ENCODE measurements at places on chromosomes 16 and 17.

GRCh38 chr16:9556949-9557665 lies 465.7 kb downstream of the HAPSTR1 start:
- DNase-seq = no peak

- peak; percentile 63 for DNase-seq
Measured at GRCh38 chr16:86975445-86975844, 341.7 kb downstream of the C16orf95 start.

DNA sequence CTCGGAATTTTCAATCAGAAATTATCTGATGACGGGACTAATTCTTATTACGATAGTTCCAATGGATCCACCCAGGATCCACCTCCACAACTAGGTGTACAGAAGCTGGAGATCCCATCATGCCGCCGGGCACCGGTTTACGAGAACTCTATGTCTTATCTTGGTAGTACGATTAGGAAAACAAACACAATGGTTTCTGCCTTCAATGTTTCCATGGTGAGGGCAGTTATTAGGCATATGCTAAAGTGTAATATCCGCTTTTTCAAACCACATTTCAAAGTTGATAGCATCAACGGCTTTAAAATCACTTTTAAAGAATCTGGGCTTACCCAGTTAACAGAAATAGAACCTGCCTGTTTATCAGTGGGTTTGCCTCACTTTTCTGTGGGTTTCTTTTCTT lies 705.7 kb downstream of the MAF start:
- DNase-seq = no peak

DNA sequence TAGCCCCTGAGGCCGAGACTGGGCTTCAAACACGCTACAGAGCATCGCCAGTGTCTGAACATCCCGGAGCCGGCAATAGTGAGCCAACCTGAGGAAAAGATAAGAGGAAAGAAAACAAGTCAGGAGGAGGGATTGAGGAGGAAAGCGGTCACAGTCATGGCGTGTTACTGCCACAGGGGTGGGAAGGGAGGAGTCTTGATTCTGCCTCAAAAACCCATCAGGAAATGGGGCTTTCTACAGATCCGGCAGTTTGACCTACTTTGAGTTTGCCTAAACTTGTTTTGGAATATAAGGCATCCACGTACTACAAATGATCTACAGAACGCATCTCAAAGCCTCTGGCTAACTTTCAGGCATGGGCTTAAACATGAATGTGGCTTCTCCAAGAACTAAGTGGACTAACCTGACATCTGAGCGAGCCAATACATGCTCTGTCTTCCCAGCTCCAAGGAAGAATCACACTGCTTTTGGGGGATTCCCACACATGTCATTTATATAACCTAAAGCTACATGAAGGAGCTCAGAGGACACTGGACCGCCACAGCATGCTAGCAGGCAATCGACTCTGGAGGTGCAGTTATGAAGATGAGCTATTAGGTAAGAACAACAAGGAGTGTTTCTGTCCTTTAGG lies 96.6 kb downstream of the WDR59 start:
- no peak for DNase-seq

GRCh38 chr17:16106161-16106891 lies 106.7 kb downstream of the TTC19 start:
- DNase-seq = peak; percentile 28

- no peak for DNase-seq
Measured at GRCh38 chr16:14362774-14363371, 267.2 kb downstream of the PARN start.

DNA sequence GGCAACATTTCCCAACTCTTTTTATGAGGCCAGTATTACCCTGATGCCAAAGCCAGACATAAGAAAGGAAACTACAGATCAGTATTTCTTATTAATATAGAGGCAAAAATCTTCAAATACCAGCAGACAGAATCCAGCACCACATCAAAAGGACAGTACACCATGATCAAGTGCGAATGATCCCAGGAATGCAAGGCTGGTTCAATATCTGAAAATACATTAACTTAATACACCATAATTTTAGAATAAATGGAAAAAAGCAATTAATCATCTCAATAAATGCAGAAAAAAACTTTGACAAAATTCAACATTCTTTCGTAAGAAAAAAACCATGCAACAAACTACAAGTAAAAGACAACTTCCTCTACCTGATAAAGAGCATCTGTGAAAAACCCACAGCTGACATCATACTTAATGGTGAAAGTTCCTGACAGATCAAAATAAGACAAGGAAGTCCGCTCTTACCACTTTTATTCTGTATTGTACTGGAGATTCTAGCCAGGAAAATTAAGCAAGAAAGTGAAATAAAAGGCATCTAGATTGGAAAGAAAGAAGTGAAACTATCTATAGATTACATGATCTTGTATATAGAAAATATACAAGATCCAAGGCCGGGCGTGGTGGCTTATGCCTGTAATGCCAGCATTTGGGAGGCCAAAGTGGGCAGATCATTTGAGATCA lies 26.4 kb upstream of the MAPK3 start:
- DNase-seq = no peak

- no peak for DNase-seq
Measured at GRCh38 chr16:48169896-48170295, 14.1 kb upstream of the ABCC12 start.

GRCh38 chr16:80337786-80338185 lies 203.0 kb upstream of the DYNLRB2 start:
- no peak for DNase-seq

DNA sequence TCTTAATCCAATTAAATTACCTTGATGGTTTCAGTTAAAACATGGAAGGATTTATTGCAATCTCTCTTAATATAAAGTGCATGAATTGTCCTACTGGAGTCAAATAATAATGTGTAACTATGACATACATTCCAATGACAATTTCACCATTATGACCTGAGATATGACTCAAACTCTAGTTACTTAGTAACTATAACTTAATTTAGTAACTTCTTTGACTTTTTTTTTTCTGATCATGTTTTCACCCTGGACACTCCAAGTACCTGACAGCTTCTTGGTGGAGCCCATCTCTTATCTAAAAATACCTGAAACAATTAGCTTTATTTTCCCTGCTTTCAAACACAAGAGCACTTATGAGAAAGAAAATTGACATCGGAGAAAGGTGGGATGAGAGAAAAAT lies 123.7 kb downstream of the STX8 start:
- DNase-seq = no peak

DNA sequence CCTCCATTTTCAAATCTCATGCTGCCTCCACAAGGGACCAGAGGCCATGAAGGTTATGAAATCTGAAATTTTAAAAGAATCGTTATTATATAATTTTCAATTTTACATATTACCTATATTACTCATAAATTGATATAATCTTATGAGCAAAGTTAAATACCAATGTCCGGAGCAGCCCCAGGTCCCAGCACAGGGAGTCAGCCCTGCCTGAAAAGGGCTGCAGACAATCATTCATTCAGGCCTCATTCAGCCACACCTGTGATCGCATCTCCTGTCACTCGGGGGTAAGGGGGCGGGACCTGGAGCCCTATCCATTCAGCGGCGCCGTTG lies 172.5 kb downstream of the AHSP start:
- DNase-seq = peak; percentile 78

DNA sequence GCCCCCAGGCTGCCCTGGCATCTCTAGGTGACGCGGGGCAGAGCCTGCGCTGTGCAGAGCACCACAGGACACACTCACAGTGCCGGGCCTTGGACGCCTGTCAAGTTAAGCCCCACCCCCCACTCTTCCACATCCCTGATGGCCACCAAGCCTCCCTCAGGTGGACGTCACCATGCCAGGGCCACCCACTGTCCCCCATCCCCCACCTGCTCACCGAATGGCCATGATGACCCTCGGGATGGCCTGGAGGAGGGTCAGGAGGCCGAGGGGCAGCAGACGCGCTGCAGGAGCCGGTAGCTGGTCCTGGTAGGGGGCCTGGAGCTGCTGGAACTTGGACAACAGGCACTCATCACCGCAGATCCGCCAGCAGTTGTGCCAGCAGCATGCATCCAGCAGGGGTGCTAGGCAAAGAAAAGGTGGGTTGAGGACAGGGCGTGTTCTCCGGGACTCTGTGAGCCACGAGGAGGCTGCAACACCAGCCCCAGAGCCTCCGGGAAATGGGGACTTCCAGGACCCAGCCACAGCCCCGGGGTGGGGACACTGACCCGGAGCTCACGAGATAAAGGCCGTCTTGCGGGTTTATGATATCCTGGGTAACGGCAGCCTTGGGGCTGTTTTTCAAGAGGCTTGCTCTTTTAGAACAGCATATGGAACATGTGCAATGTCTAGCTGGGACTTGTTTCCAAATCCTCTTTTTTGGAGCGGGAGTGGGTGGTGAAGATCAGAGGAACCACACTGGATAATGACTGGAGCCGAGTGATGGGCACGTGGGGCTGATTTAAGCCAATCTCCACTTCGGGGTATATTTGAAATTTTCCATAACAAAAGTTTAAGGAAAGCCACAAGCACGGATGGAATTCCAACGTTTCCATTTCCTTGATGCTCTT lies 11.4 kb downstream of the C16orf95 start:
- no peak for DNase-seq

GRCh38 chr16:86924537-86924936 lies 346.2 kb downstream of the FOXL1 start:
- DNase-seq = no peak

- DNase-seq = no peak
Measured at GRCh38 chr17:4247361-4247970, 16.3 kb downstream of the ANKFY1 start.
